Activated CD4-positive, alpha-beta T cell treated with anti-CD3 and anti-CD28 coated beads, Interleukin-2, amount 50 U/mL, for 24 hours (primary cell): ENCODE measurements at places on chromosomes 3 and 15.

GRCh38 chr3:100069472-100069871 lies 44.8 kb downstream of the FILIP1L start:
- no peak for DNase-seq

DNA sequence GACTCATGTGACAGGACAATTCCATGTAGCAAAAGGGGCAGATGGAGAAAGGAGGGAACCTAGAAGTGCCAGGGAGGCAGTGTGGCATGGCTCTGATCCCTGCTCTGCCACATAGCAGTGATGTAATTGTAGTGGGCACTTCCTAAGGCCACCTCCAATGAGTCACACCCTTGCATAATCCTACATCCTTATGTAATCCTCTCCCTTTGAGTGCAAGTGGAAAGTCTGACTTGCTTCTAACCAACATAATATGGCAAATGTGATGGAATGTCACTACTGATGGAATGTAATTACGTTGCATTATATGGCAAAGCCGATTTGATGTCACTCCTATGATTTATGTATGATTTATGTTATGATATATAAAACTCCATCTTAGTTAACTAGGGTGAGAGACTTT lies 72.9 kb upstream of the ATP2C1 start:
- no peak for DNase-seq

DNA sequence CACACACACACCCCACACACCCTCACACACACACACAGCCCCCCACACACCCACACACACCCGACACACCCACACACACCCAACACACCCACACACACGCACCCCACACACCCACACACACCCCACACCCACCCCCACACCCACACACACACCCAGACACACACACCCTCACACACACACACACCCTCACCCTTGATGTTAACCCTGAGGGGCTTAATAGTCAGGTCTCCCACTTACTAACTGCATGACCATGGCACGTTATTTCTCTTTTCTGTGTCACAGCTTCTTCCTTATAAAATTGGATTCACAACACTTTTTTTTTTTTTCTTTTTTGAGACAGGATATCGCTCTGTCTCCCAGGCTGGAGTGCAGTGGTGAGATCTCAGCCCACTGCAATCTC lies 2.8 kb downstream of the GRM2 start:
- DNase-seq = no peak

GRCh38 chr3:162718697-162719096 lies 1222.1 kb downstream of the OTOL1 start:
- DNase-seq = no peak

GRCh38 chr15:70535071-70535954 lies 228.0 kb downstream of the UACA start:
- no peak for DNase-seq

DNA sequence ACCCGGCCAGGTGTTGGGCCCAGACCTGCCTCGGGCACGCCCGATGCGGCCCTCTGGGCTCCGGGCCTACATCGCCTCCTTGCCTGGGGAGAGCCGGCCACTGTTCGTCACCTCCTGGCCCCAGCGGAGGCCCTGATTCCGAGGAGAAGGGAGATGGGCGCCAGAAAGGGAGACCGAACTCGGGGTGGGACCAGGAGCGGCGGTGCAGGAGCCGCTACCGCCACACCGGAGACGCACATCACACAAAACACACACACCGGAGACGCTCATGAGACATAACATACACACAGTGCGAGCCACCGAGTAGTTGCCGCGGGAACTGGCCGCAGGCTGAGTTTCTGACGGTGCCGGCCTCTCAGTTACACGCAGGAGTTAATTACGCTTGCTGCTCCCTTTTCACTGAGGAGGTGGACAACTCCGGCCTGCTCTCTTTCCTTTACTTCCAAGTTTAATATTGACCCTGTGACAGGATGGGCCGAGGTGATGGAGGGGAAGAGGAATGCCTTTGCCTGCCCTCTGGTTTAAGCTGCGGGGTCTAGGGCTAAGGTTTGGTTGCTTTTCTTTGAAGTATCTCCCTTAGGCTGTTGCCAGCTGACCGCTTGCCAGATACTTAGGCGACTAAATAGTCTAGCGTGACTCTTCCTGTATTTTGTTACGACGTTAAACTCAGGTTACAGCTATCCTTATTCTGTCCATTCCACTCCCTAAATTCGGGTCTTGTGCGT lies 570 bp downstream of the PCNP start:
- DNase-seq = no peak
